ENCODE measurements at places on chromosomes 7 and 10.

DNA sequence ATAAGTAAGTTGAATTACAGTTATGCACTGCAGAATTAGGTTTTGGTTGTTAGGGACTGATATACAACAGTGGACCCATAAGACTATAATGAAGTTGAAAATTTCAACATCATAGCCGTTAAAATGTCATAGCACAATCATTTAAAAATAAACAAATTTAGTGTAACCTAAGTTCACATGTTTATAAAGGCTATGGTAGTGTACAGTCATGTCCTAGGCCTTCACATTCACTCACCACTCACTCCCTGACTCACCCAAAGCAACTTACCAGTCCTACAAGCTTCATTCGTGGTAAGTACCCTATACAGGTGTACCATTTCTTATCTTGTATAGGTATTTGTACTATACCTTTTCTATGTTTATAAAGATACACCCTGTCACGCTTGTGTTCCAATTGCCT lies 113.7 kb downstream of the RAB11FIP2 start:
- no peak for DNase-seq

GRCh38 chr10:69352569-69353264 lies 64.0 kb downstream of the TACR2 start:
- DNase-seq = no peak

- no peak for DNase-seq
Observed at GRCh38 chr7:50353201-50353600, 48.7 kb downstream of the IKZF1 start.

DNA sequence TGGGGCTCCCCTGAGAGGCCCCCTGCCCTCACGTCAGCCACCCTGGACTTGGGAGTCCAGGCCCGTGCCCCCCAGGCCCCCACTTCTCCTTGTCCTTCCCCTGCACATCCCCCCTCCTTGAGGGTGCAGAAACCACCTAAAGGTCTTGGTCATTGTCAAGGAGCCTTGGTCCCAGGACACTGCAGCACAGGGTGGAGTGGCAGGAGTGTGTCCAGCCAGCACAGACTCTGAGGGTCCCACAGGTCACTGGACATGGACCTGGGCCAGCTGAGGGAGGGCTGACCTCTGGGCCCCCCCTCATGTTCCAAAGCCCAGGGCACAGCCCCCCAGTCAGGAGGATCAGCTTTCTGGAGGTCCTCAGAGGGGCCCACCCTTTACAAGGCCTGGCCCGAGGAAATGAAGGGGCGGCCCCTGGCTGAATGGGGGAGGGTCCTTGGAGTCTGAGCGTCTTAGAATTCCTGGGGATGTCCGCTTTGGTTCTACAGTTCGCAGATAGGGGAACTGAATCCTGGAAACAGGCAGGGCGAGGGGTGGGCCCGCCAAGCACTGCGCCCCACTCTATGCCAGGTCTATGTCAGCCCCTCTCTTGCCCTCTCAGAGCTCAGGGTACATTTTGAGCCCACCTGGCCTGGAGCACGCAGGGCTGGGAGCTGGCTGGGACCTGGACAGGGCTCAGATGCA lies 54.0 kb downstream of the PWWP2B start:
- DNase-seq = no peak

- no peak for DNase-seq
Observed at GRCh38 chr7:15279640-15280039, 282.2 kb downstream of the AGMO start.

- DNase-seq = no peak
Observed at GRCh38 chr10:20300735-20301134, 484.5 kb downstream of the PLXDC2 start.

DNA sequence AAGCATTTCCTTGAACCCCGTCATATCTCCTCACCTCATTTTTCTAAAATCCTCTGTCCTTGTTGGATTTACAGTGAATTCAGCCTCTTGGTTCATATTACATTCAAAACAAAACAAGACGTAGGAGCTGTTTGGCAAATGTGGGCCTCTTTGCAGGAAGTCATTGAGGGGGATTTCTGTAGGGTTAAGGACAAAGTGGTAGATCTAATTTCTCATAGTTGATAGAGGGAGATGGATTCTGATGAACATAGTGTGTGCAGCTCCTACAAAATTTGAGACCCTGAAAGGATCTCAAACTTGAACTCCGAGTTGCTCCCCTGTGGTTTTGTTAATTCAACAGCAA lies 682 bp downstream of the TBXAS1 start:
- DNase-seq = no peak

- no peak for DNase-seq
Observed at GRCh38 chr10:114914560-114914959, 23.4 kb upstream of the TRUB1 start.

DNA sequence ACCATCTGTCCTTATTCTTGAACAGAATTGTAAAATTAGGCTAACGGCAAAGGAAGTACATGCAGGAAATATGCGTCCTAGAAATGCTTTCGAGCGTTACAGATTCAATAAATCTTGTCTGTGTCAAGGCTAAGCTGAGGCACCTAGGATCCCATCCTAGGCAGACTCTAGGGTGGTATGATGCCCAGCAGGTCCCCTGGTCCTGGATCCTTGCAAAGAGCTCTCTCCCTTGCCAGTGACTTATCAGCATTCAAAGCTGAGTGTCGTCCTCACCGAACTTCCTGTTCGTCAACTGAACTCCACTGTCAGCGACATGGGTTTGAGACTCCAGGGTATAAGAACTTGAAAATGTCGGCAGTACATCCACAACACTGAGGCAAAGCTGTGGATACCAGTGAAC lies 61.5 kb downstream of the AKR1E2 start:
- no peak for DNase-seq

GRCh38 chr10:129885526-129885925 lies 78.5 kb downstream of the EBF3 start:
- no peak for DNase-seq

DNA sequence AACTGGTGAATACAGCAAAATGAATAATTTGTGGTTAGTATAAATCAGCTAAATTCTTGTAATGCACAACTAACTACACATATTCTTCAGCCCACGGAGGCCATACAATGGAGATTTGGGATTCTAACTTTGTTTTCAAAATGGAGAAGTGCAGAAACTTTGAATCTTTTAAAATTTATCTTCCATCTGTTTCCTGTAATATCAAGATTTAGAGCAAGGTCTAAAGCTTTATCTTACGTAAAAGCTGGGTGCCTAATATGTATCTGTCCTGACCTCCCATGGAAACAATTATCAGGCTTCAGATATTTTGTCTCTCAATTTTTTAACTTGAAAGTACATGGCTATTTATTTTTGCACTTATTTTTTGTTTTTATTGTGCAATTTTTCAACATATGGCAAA lies 5.0 kb upstream of the AHR start:
- no peak for DNase-seq

GRCh38 chr10:6036861-6037321 lies 25.3 kb downstream of the IL2RA start:
- DNase-seq = no peak

GRCh38 chr10:126256864-126257263 lies 131.4 kb downstream of the ADAM12 start:
- no peak for DNase-seq

- no peak for DNase-seq
Observed at GRCh38 chr7:129014501-129015101, 40.3 kb downstream of the TNPO3 start.

DNA sequence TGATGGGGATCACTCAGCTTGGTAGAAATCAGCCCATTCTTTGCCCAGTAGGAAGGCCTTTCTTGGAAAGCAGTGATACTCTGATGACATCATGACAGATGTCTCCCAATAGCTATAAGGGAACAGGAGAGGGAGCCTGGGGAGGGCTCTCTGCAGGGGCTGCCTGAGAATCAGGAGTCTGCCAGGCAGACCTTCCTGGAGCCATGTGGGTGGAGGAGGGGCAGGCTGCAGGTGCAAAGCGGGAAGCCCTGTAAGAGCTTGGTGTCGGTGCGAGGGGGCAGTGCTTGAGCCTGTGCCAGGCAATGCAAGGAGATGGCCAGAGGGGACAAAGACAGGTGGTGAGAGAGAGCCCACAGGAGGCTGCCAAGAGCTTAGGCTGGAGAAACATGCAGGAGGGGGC lies 5.0 kb upstream of the TNS3 start:
- DNase-seq = peak; percentile 88

GRCh38 chr10:104049504-104050250 lies 36.0 kb downstream of the COL17A1 start:
- DNase-seq = no peak

- no peak for DNase-seq
Observed at GRCh38 chr10:124251317-124252065, 158.1 kb upstream of the CHST15 start.

- no peak for DNase-seq
Observed at GRCh38 chr7:114819616-114820362, 102.1 kb upstream of the MDFIC start.

DNA sequence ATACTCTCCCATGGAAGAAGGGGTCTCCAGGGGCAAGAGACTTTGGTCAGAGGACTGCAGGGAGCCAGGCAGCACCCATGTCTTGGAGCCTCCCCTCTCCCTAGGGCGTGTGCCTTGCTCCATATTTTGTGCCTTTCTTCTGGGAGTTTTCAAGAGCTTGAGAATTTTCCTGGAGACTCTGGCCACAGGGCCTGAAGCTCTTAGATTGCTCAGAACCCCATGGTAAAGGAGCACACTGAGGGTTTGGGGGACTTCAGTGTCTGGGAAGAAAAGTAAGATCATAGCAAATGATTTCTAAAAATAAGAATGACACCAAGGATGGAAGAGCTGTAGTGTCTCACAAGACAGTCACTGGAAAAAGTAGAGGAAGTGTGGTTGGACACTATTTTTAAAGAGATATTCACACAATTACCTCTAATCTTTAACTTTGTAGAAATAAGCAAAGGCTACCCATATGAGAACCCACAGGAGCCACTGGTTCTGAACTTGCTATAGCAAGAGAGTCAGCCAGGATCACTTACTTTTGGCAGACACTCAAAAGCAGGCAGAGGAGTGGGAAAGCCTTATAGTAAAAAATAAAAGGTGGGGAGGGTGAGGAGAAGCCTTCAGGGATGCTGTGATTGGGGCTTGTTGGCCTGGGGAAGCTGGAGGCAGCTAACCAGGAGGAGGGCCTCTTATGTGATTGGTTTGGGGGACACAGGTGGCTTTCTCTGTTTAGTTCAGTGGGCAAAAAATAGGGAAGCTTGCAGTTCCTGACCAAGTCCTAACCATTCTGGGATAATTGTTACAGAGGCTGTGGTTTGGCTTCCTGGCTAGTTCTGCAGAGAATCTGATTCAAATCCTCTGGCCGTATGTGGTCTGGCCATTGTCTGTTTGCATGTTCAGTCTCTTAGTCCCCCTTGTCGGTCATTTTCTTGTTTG lies 5.1 kb upstream of the CSGALNACT2 start:
- no peak for DNase-seq

- DNase-seq = no peak
Observed at GRCh38 chr10:132076578-132077081, 10.9 kb downstream of the JAKMIP3 start.

DNA sequence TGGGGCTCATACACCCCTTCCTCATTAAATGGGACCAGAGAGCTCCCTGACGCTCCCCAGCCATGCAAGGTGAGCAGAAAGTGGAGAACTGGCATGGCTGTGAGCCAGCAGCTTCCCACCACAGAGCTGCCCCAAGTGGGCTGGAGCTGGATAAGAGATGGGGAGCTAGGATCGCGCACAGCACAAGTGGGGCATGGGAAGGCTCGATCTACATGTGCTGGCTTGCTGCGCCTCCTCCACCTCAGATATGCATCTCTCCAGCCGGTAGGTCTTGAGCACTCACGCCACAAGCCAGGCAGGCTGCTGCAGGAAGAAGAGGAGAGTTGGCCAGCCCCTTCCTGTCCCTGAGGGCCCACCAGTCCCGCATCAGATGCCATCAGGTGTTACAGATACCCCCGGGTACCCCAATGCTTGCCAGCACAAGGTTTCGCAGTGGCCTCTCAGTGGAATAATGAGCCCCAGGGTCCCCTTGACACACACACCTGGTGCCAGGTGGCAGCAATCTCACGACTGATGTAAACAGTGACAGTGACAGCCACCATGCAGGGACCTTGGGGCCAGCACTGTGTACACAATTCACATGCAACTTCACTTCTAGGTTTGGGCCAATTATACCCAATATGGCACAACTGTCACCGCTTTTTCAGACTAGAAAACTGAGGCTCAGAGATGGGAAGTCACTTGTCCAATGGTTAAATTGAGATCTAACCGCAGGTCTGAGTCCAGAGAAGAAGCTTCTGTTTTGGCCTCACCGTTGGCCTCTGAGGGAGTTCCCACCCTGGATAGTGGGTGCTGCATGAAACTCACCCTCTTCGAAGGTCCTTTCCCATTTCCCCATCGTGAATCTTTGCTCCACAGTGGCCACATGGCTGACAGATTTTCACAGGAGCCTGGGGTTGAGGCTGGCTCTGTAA lies 79.3 kb downstream of the OAT start:
- DNase-seq = no peak

DNA sequence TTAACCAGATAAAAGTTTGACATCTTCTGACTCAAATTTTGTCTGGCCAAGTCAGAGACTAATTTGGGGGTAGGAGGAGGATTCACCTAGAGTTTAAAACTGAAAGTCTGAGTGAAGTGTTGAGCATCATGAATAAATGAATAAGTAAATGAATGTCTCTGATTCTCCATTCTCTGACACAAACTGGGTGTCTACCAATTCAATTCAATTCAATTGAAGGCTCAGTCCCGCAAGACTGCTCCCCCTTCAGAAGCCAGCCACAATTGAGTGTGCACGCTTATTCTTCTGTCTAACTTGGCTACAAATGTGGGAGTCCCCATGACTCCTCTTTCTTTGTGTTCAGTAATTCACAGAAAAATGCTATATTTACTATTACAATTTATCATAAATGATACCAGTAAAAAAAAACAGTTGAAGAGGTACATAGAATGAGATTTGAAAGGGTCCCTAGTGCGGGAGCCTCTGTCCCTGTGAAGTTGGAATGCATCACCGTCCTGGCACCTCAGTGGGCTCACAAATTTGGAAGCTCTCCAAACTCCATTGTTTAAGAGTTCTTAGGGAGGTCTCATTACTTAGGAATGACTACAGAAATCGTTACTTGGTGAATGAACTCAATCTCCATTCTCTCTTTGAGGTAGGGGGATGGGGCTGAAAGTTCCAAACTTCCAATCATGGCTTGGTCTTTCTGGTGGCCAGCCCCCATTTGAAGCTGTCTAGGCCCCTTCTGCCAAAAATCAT lies 243.7 kb upstream of the PHYHIPL start:
- DNase-seq = no peak

- DNase-seq = no peak
Observed at GRCh38 chr10:84991301-84991700, 662.9 kb downstream of the CCSER2 start.
